Left hindlimb (tissue), 1 donor: ENCODE measurements at places on chromosomes 1 and 21.

GRCh38 chr1:27528818-27529703 is 39.1 kb upstream of the WASF2 start:
- DNase-seq: peak; percentile 91

DNA sequence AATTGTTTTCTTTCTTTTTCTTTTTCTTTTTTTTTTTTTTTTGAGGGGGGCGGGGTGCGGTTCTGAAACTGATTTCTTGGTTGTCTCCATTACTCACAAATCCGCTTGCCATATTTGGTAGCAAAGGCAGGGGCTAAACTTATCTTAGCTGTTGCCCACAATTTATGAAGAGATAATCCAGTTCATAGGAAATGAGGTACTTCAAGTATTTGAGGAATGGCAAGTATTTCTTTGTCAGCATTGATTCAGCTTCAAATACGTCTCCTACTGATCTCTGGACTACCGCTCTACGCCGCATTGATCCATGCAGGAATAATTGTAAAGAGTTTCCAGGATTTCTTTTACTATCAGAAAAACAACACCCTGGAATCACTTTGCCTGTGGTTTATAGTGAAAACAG is 289.2 kb upstream of the DPYD start:
- no peak for DNase-seq

DNA sequence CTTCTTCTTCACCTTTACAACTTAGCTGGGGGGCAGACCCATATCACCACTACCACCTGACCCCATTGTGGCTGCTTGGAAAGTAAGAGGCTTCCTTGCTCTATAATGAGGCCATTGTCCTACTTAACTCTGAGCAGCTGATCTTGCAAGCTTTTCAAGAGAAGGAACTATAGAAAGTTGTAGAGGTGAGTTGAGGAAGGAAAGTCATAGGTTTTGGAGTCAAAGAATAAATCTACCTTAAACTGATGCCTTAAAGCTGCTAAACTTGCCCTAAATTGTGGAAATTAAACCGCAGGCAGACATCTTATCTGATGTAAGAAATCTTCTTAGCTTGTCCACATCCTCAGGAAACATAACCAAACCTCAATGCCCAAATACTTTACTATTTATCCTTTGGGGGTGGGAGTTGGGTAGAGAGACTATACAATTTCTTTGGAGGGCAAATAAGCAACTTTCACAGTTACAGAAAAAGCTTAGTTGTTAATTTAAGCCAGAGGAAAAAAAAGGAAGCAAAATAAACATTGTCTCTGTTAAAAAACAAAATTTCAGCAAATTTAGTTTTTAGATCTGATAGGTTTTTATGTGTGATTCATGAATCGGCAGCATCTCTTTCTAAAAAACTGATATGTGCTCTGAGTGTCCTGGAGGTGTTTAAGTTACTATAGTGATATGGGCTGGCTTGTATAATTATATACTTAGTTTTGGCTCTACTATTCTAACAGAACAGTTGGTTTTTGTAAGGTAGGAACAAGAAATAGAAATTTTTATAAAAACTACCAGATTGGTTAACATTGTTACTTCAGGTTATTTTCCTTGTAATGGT is 4.7 kb downstream of the IL23R start:
- no peak for DNase-seq

- no peak for DNase-seq
Observed at GRCh38 chr1:169707912-169708604, 3.4 kb downstream of the SELL start.

DNA sequence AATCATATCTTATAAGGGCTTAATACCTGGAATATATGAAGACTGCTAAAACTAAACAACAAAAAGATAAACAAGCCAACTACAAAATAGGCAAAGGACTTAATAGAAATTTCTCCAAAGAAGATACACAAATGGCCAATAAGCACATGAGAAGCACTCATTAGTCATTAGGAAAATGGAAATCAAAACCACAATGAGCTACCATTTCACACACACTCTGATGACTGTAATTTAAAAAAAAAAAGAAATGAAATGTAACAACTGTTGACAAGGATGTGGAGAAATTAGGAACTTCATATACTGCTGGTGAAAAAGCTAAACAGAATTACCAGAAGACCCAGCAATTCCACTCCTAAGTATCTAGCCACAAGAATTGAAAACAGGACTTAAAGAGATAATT is 374.2 kb upstream of the ZP4 start:
- DNase-seq: no peak

GRCh38 chr1:9652379-9653209 is 1.1 kb downstream of the PIK3CD start:
- no peak for DNase-seq

- peak; percentile 80 for DNase-seq
Observed at GRCh38 chr1:203117611-203118575, 9.6 kb upstream of the ADORA1 start.

GRCh38 chr1:46553506-46553905 is 2.1 kb upstream of the KNCN start:
- DNase-seq: no peak

DNA sequence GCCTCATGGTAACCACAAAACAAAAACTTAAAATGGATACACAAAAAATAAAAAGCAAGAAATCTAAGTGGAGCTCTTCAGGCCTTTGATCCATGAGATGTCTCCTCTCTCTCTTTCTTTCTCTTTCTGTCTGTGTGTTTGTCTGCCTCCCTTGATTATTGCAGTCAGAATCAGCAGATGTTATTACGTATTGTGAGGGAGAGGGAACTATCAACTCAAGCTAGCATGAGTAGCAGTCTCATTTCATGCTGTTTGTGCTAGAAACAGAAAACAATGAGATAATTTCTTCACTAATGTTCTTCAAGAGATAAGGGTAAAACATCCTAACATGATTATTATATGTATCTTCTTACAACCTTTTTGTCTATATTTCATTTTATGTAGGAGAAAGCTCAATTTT is 103.7 kb upstream of the PDC start:
- DNase-seq: no peak

- DNase-seq: no peak
Observed at GRCh38 chr21:42925114-42925926, at the start of gene ERVH48-1. TSS of gene ERVH48-1 (minus strand) at chr21:42925630. CDS start at chr21:42919006, 6,624 bp downstream.

- DNase-seq: peak; percentile 89
Observed at GRCh38 chr1:4801192-4801924, 146.9 kb downstream of the AJAP1 start.

DNA sequence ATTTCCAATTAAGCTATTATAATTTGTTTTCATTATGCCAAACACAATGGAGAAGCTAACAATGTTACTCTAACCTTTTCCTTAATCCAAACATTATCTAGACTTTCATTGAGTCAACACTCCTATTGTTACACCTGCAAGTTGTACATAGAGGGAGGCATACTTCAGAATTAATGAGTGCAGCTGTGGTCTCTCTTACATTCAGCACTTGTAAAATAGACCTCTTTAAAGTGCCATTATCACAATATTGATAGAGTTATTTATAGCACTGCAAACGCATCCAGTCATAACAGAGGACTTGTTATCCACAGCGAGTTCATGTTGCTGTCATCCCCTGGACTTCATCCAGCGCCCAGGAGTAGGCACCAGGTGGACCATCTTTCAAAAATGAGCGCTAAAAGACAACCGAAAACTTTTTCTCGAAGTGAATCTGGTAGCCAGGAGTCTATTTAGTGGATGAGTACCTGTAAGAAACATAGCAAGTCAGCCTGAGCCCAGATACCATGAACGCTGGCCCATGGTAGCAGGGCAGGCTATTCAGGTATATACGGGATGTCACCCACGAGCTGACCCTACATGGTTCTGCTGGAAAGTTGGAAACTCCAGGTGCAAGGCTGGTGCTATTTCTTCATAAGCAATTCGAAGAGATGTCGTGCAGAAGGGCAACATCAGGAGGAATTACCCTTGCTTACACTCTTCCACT is 70.6 kb upstream of the NFIA start:
- no peak for DNase-seq

- DNase-seq: no peak
Observed at GRCh38 chr1:66840929-66841328, 39.9 kb upstream of the INSL5 start.

- no peak for DNase-seq
Observed at GRCh38 chr1:247716546-247716945, at the start of gene OR6F1. TSS of gene OR6F1 (minus strand) at chr1:247716646. CDS start at chr1:247712755, 3,891 bp downstream.

- no peak for DNase-seq
Observed at GRCh38 chr21:27024301-27024700, 57.4 kb upstream of the ADAMTS5 start.

GRCh38 chr1:55708781-55709180 is 493.6 kb upstream of the USP24 start:
- no peak for DNase-seq

GRCh38 chr1:66704177-66704875 is 47.9 kb upstream of the DYNLT5 start:
- no peak for DNase-seq

- no peak for DNase-seq
Observed at GRCh38 chr1:226531360-226532093, 17.0 kb upstream of the STUM start.

DNA sequence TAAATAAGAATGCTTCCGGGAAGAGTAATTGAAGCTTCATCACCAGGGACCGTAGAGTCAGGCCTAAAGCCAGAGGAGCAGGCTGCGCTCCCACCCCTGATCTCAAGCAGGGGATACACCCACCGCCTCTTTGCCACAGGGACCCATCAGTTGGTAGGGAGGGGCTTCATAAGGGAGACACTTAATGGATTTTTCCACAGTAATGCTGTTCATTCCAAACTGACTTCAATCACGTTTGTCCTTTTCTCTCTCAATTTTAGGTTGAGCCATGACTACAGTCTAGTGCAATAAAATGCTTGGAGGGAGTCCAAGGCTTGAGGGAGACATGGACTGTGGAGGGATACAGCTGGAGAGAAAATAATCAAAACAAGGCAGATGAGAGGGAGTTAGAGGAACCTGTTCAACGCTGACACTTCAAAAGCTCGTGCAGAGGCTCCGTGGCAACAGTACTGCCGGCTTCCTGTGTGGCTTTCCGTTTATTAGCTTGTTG is 111.5 kb downstream of the SEC16B start:
- DNase-seq: peak; percentile 69

GRCh38 chr1:37999430-38000232 is 5.7 kb downstream of the FHL3 start:
- DNase-seq: peak; percentile 87

DNA sequence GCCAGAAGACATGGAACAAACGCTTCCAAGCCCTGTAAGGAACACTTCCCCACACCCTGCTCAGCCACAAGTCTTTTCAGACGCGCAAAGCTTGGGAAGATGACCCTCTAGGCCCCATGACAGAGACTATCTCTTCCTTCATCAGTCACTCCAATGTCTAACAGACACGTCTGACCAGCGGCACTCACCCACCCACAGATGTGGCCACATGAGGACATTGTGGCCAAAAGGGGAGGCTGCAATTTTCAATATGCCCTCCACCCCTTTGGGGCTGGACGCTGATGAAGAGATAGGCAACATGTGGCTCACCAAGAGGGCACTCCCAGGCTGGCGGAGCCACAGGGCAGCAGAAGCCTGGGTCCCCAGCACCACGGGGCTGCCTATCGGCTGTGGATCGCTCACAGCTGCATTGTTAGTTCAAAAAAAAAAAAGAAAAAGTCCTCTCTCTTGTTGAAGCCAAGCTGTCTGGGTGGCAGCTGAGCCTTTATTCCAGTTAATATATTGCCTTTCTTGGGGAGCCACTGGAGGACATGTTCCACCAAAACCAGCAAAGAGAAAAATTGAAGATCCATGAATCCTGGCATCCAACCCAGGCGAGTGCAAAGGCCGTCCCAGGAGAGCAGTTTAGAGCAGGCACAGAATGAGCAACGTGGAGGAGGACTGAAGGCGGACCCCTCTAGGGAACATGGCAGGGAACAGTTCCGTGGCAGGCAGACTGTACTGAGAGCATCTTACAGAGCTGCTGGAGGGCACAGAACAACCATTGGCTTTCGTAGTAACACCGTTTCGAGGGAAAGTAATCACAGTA is 52.7 kb upstream of the GPR153 start:
- no peak for DNase-seq

- DNase-seq: no peak
Observed at GRCh38 chr1:29502911-29503840, 266.9 kb downstream of the PTPRU start.

DNA sequence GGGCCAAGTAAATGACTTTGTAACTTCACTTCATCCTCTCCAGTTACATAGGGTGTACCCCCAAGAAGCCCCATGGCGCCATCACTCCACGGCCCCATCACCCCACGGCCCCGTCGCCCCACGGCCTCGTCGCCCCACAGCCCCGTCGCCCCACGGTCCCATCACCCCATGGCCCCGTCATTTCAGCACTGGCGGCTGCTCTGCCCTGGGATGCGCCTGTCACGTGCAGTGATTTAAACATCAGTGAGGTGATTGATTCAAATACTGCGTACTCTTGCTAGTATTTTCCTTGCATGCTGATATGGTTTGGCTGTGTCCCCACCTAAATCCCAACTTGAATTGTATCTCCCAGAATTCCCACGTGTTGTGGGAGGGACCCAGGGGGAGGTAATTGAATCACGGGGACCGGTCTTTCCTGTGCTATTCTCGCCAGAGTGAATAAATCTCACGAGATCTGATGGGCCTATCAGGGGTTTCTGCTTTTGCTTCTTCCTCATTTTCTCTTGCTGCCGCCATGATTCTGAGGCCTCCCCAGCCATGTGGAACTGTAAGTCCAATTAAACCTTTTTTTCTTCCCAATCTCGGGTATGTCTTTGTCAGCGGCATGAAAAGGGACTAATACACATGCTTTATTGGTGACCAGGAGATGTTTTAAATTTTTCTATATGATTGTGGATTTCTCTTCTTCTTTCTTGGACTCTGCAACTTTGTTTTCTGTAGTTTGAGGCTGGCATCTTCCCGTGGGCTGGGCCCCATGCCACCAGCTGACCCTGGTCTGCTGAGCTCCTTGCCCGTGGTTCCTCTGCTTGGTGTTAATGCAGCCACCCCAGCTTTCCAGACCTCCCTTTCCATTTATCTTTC is 50.1 kb upstream of the PCBP3 start:
- DNase-seq: no peak

DNA sequence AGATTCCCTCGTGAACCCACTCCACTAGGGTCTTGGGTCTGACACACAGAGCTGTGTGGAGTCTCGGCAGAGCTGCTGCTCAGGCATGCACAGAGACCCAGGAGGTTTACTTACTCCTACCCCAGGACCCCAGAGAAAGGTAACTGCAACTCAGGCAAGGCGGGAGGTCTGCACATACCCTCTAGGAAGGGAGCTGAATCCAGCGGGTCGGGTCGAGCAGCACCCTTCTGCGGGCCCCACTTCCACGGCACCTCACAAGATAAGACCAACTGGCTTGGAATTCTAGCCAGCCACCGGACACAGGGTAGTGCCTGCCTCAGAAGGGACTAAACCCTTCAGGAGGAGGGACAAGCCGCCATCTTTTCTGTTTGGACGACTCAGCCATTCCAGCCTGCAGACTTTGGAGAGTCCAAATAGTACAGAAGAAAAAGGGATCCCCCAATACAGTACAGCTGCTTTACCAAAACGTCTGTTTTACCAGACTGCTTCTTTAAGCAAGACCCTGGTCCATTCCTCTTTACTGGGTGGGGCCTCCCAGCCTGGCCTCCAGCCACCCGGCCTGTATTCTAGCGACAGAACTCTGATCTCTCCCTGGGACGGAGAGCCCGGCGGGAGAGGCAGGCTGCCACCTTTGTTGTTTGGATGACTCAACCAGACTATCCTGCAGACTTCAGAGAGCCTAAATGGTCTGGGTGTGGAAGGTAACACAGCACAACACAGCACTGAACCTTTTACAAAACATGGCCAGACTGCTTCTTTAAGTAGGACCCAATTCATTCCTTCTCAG is 554.6 kb upstream of the BEND5 start:
- no peak for DNase-seq

- no peak for DNase-seq
Observed at GRCh38 chr21:38925478-38925877, 119.7 kb downstream of the ETS2 start.
